ENCODE measurements at places on chromosomes 16 and 17.

GRCh38 chr16:13351601-13352217 is 450.3 kb downstream of the SHISA9 start:
- no peak for DNase-seq

DNA sequence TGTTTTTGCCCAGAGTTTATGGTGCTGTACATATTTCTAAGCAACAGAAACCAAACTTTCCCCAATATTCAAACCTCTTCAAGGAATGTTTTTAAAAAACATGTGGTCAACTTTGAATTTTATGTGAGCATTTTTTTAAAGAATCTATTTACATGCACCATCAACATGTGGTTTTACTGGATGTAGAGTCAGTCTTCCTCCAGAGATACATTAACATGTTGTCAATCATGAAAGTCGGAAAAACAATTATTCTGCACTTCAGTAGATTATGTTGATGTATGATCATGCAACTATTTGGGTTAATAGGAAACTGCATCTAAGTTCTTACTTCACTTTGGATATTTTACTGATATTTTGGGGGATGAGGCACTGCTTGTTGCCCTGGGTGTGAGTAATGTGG is 208.6 kb downstream of the FOXL1 start:
- DNase-seq, result no peak

GRCh38 chr16:13377143-13377542 is 475.7 kb downstream of the SHISA9 start:
- no peak for DNase-seq

- no peak for DNase-seq
Measured at GRCh38 chr16:64361753-64362152, 760.1 kb downstream of the CDH11 start.

- DNase-seq, result no peak
Measured at GRCh38 chr16:66432429-66432828, 5.3 kb downstream of the BEAN1 start.

DNA sequence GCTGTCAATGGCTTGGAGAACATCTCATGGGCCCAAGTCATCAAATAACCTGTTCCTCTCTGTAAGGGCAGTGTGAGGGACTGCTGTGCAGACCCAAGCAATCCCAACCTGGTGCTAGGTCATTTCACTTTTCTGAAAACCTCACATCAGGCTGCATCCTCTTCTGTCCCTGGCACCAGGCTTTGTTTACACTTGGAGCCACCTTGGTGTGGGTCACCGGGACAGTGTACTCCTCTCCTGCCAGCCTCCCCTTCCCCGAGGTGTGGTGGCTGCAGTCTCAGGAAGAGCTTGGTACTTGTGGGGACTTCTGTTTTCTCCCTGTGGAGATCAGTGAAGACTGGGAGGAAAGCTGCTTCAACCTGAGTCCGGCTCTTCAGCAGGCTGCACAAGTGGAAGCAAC is 12.4 kb downstream of the SLC7A6OS start:
- DNase-seq, result no peak

GRCh38 chr16:30380072-30380802 is 2.1 kb downstream of the SEPTIN1 start:
- no peak for DNase-seq

DNA sequence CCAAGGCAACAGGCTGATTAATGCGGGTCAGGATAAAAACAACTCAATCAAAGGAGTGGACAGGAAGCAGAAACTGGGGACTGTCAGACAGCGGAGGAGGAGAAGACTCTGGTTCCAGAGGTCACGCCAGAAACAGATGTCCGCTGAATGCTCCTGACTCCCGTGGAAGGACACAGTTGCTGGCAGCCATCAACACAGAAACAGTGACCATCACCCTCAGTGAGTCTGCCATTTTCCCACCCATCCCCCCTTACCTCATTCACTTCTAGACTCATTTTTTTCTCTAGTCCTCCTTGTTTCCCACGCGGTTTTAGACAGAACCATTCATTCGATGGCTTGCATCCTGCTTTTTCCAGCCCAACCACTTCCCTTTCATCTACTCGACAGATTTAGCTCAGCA is 40.9 kb downstream of the DHRS7C start:
- DNase-seq, result no peak

- no peak for DNase-seq
Measured at GRCh38 chr17:78252701-78253635, 21.5 kb downstream of the TMEM235 start.

DNA sequence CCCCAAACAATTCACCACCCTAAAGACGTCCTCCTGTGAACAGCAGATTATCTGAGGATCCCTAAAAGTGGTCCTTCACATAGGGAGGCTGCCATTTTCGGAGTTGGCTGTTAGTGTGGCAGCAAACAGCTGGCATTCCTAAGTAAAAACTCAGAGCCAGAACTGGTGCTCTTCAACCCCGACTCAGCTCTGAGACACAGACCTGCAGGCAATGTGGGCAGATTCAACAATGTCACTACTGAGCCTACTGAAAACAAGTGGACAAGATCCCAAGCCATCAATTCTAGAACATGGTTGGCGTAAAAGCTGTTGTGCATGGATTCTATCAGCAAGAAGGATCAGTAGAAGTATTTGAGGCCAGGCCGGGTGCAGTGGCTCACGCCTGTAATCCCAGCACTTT is 247.2 kb downstream of the NTN1 start:
- no peak for DNase-seq

- no peak for DNase-seq
Measured at GRCh38 chr17:17346428-17347233, 43.5 kb downstream of the NT5M start.
